ENCODE measurements at places on chromosomes 4 and X. TPM values are rescaled to one million over a fixed set of nuclear protein-coding genes. Genes with fewer than 3 reads are reported as not detected.

Gene HPGDS
- 0.16 TPM for total RNA-seq

Gene BEX5
- 8.5 TPM for total RNA-seq

Gene SORBS2
- total RNA-seq = 148 TPM

Gene C4orf54
- 0.03 TPM for total RNA-seq

Gene CPZ
- total RNA-seq = 0.86 TPM

Gene AFF2
- 0.42 TPM for total RNA-seq

Gene GIMD1
- not detected for total RNA-seq

Gene GAR1
- 8.7 TPM for total RNA-seq

DNA sequence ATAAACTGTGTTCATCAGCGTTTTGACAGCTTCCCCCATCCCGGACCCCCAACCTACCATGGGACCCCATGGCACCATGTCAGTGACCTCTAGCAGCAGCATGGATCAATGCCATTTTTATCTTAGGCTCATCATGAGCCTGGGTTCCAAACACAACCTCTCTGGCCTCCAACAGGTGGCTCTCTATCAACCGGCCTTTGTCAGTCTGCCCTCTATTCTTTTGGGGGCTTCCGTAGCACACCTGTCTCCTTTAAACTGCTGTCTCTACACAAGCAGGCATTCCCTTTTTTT, 721 bp upstream of the TMEM150C start:
- no peak overlapping the region for H3K4me3 ChIP-seq
- H3K27ac ChIP-seq = no peak overlapping the region
- no peaks in the 10 kb centered on the region for H3K4me1 ChIP-seq
- no peaks in the 10 kb centered on the region for H3K27me3 ChIP-seq
- H3K36me3 ChIP-seq = no peaks in the 10 kb centered on the region

DNA sequence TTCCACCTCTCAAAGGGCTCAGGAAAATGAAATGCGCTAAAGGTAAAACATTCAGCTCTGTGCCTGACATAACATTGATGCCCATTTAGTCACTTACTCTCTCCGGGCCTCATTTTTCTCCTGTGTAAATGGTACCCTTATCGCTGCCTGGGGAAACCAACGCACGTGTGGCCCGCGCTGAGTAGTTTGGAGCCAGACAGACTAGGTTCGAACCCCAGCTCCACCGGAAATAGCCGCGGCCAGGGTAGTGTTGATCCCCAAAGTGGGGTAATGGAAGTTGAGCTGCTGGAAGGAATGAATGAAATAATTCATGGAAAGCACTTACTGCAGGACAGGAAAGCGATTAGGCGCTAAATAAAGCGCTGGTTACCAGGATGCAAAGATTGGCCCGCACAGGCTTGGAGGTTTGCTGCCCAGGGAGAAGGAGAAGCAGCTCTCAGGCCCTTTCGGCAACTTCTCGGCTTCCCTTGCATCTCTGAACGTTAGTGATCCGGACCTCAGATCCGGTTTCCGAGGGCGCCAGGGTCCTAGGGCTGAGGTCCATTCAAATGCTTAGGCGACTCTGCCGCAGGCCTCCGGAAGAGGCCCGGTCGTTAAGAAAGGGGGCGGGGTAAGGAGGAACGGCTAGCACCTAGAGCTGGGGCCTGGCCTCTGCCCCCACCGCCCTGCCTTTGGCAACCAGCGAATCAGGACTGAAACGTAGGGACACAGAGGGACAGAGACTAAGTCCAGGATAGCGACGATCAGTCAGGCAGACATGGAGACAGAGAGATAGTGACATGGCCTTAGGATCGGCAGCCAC, 13.3 kb downstream of the NKX3-2 start:
- H3K27me3 ChIP-seq = peaks cover 63% of the 10 kb centered on the region
- H3K4me3 ChIP-seq = no peak overlapping the region
- peak; percentile 26 for DNase-seq
- H3K4me1 ChIP-seq = no peaks in the 10 kb centered on the region
- H3K36me3 ChIP-seq = no peaks in the 10 kb centered on the region

GRCh38 chr4:98771959-98772632, 113.7 kb upstream of the TSPAN5 start:
- no peaks in the 10 kb centered on the region for H3K36me3 ChIP-seq
- H3K4me1 ChIP-seq = no peaks in the 10 kb centered on the region
- no peak overlapping the region for H3K27ac ChIP-seq
- no peak for DNase-seq
- H3K27me3 ChIP-seq = no peaks in the 10 kb centered on the region

DNA sequence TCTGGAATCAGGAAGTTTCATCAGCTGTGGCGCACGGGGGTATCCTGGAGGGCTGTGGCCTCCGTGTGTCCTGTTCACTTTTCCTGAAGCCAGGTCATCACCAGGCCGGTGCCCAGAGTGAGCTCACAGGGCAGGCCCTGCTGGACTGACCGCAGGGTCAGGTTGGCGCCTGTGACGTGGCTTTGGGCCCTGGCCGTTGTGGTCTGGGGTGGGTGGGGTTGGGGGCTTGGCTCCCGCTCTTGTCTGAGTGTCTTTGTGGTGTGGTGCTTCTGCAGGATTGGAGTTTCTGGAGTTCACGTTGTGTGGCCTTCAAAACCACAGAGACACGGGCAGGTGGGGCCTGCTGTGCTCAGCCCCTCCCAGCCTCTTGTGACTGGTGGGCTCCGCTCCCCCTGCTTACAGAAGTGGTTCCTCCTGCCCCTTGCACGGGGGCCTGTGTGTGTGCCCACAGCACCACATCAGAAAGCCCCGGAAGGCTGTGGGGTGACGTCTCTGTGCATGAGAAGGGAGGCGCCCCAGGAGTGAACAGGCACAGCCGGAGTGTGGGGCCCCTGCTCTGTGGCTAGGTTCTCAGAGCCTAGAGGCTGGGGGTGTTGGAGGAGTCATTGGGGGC, 9.5 kb downstream of the RGS12 start:
- H3K4me1 ChIP-seq = peaks cover 13% of the 10 kb centered on the region
- H3K4me3 ChIP-seq = no peak overlapping the region
- H3K27me3 ChIP-seq = no peaks in the 10 kb centered on the region
- H3K36me3 ChIP-seq = no peaks in the 10 kb centered on the region

- H3K27me3 ChIP-seq = no peaks in the 10 kb centered on the region
- H3K27ac ChIP-seq = no peak overlapping the region
- DNase-seq = no peak
- peaks cover under 1% of the 10 kb centered on the region for H3K4me1 ChIP-seq
Observed at GRCh38 chr4:158667651-158668198, 4.0 kb downstream of the C4orf46 start.

DNA sequence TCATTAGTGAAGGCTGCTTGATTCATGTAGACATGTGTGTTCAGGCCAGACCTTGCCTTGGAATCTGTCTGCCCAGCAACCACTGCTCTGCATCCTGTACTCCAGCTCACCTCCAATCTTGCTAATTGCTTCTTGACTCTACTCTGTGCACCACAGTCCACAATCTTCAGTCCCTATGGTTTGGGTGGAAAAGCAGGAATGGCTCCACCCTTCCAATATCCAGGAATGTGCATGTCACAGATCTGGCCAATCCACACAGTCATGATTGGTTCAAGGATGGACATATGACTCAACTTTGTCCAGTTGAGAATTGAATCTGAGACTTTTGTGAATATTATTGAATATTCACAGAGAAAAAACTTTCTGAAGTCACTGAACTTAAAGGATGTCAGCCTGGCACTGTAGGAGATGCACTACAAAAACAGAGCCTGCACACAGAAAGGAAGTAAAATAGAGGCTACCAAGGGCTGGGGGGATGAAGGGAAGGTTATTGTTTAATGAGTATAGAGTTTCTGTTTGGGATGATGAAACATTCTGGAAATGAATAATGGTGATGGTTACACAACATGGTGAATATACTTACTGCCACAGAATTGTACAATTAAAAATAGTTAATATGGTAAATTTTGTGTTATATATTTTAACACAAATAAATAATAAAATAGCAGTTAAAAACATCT, 161.3 kb upstream of the USP38 start:
- H3K4me1 ChIP-seq = no peaks in the 10 kb centered on the region
- H3K27ac ChIP-seq = no peak overlapping the region
- no peaks in the 10 kb centered on the region for H3K36me3 ChIP-seq
- H3K4me3 ChIP-seq = no peak overlapping the region
- no peaks in the 10 kb centered on the region for H3K27me3 ChIP-seq

GRCh38 chr4:65007841-65008439, 598.7 kb upstream of the TECRL start:
- no peak overlapping the region for H3K27ac ChIP-seq
- H3K4me1 ChIP-seq = no peaks in the 10 kb centered on the region
- no peaks in the 10 kb centered on the region for H3K27me3 ChIP-seq
- H3K36me3 ChIP-seq = no peaks in the 10 kb centered on the region
- no peak overlapping the region for H3K4me3 ChIP-seq

DNA sequence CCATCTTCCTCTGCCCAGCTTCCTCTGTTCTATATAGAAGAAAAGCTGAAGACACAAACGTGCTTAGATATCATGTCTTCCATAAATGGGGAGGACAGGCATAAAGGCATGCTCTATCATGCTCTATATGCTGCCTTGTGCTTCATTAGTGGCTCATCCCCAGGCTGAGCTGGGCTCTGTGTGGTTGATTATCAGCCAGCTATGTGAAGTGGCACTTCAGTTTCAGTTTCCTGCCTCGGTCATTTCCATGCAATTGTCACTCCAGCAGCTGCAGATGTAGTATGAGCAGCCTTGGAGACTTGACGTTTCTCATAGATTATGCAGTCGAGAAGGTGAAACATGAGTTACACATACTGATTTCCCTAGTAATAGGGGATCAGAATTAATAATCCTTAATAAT, 106.2 kb downstream of the SYTL5 start:
- H3K36me3 ChIP-seq = no peaks in the 10 kb centered on the region
- no peak for DNase-seq
- H3K27ac ChIP-seq = no peak overlapping the region
- no peaks in the 10 kb centered on the region for H3K4me1 ChIP-seq
- no peak overlapping the region for H3K4me3 ChIP-seq

GRCh38 chrX:72125331-72126047, 6.2 kb downstream of the RTL5 start:
- no peak overlapping the region for H3K27ac ChIP-seq
- H3K36me3 ChIP-seq = no peaks in the 10 kb centered on the region
- H3K4me3 ChIP-seq = no peak overlapping the region
- DNase-seq = no peak

DNA sequence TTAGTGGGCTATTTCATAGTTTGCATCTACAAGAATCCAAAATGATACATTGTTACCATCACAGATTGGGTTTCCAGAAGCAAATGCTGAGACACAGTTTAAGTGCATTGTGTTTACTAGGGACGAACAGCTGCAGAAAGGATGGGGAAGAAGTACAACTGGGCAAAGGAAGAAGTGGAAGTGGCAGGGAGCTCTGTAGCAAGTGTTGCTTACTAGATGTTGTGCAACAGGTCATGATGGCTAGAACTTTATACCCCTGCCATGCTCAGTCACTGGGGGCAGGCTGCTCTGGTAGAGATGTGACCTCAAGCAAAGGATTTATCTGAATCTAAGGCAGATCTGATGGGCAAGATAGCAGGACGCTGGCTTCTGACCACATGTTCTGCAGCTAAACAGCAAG, 76.1 kb upstream of the EMCN start:
- H3K27ac ChIP-seq = no peak overlapping the region
- H3K4me1 ChIP-seq = peaks cover 19% of the 10 kb centered on the region
- no peaks in the 10 kb centered on the region for H3K27me3 ChIP-seq
- H3K4me3 ChIP-seq = no peak overlapping the region
- no peaks in the 10 kb centered on the region for H3K36me3 ChIP-seq

DNA sequence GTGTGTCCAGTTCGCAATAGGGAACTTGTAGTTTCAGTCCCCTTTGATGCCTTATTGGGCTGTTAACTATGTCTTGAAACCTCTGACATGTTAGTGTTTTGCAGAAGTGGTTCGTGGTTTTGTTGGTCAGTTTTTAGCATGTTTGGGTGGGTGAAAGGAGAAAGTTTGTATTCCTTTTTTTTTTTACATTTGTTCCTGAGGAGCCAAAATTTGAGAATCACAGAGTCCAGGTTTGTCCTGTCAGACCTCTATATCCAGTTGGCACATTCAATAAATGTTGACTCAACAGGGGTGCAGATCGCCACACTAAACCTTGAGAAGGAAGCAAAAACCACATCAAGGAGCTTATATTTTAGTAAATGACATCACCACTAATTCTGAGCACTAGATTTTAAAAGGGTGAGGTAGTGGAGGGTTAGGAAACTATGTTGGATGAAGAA, 26.2 kb downstream of the DLG3 start:
- H3K4me1 ChIP-seq = no peaks in the 10 kb centered on the region
- no peaks in the 10 kb centered on the region for H3K36me3 ChIP-seq
- H3K4me3 ChIP-seq = no peak overlapping the region
- H3K27ac ChIP-seq = no peak overlapping the region
- no peak for DNase-seq

DNA sequence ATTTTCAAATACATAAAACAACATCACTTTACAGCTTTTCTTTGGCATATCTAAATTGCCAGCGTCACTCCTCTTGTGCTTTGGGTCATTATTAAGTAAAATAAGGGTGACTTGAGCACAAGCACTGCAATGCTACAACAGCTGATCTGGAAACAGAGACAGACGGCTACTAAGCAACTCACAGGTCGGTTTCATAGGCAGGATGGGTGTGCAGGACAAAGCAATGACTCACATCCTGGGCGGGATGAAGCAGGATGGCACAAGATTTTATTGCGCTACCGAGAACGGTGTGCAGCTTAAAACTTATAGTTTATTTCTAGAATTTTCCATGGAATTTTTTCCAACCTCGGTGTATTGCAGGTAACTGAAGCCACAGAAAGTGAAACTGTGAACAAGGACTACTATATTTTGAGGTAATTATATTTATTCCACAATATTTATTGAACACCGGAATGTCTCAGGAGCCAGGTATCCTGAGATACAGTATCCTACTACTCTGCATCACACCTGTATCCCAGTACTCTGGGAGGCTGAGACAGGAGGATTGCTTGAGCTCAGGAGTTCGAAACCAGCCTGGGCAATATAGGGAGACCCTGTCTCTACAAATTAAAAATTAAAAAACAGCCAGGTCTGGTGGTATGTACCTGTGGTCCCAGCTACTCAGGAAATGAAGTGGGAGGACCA, 215.5 kb downstream of the APBB2 start:
- no peaks in the 10 kb centered on the region for H3K36me3 ChIP-seq
- H3K27me3 ChIP-seq = no peaks in the 10 kb centered on the region
- no peak for DNase-seq
- no peaks in the 10 kb centered on the region for H3K4me1 ChIP-seq
- no peak overlapping the region for H3K27ac ChIP-seq
- no peak overlapping the region for H3K4me3 ChIP-seq

DNA sequence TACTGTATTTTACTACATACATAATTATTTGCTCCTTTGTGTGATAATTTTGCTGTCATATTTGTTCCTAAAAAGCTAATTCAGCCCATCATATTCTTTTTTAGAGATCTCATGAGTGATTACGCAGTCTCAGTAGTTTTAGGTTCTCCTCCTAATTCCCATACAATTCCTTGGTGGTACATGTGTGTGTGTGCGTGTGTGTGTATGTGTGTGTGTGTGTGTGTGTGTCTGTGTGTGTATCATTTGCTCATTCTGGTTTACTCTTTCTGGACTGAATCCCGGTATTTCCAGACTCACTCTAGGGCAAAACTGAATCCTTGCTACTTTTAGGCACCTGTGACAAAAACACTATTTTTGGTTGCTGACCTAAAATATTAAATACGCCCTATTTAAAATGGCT, 34.9 kb downstream of the STK26 start:
- no peaks in the 10 kb centered on the region for H3K36me3 ChIP-seq
- no peaks in the 10 kb centered on the region for H3K4me1 ChIP-seq
- no peaks in the 10 kb centered on the region for H3K27me3 ChIP-seq

Data from pancreas (tissue), 10 donors.